T-helper 1 cell (primary cell): ENCODE measurements at places on chromosomes 2 and 18.

DNA sequence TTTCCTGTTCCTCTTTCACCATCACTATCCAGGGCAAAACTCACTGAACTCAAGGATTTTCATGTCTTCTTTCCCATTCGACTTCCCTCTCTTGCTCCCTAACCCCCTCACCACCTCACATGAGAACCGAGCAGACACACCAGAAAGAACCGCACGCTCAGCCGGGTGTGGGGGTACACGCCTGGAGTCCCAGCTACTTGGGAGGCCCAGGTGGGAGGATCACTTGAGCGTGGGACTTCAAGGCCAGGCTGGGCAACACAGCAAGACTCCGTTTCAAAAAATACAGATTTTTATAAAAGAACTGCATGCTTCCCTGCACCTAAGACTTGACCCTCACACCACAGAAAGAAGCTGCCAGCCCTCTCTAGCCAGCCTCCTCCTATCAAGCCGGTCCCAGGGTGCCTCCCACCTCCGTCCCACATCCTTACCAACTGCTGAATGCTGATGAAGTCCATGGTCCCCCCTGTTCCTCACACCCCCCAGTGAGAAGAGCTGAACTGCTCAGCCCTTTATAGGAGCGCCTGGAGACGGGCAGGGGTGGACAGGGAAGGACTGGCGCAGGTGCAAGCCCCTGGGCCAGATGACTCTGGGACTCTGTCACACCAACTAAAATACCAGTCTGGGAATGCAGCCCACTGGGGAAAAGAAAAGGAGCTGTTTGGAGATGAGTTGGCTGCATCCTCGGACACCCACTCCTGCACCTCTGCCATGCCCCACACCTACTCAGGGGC lies at the start of gene ANKRD23:
Gene ANKRD23, minus strand, starts transcription at position 484 of the 731 bp plus-strand sequence. Its CDS starts 29 bp downstream, at position 455.
- no peak for DNase-seq

- DNase-seq = no peak
These were observed 148.1 kb downstream of the CYP26B1 start for GRCh38 chr2:71999580-71999979.

DNA sequence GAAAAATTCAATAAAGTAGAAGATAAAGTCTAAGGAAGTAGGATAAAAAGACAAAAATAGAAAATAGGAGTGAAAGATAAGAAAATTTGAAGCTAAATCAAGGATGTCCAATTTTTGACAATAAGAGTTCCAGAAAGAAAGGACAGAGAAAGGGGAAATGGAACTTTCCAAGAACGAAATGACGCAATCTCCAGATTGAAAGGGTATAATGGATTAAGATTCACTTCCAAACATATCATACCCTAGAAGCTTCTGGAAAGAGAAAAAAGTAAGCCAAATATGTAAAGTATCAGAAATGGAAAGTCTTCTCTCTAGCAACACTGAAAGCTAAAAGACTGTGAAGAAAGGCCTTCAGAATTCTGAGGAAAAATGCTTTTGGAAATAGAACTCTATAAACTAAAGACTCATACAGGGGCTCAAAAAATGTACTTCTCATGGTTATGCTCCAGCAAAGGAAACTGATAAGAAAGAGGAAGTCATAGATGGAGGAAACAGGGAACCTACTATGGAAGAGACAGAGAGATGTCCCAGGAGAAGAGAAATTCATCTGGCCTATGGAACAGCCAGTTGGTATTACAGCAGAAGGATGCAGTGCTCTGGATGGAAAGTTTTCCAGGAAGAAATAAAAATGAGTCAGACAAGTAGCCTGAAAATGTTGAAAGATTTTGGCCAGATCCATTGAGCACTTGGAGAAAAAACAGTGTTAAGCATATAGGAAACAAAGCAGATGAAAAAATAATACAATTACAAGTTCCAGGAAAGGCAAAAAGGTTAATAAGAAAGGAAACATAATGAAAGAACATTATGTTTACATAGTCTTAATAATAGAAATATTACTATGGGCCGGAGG lies 20.1 kb downstream of the CASP8 start:
- DNase-seq = no peak

DNA sequence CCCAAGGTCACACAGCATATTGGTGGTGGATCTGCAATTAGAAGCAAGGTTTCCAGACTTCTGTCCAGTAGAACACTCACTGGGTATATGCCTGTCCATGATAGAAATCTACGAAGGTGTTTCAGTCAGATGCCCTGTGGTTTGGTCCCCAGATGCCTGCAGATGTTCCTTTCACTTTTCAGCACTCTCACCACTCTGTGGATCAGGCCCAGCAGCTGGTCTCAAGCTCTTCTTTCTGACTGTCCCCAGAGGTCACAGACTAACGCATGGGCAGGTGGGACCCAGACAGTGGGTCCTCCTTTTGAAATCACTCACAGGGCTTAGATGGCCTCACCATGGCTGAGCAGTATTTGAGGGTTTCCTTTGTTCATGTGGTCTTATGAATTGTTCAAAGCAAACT lies 376.5 kb downstream of the ALK start:
- no peak for DNase-seq

DNA sequence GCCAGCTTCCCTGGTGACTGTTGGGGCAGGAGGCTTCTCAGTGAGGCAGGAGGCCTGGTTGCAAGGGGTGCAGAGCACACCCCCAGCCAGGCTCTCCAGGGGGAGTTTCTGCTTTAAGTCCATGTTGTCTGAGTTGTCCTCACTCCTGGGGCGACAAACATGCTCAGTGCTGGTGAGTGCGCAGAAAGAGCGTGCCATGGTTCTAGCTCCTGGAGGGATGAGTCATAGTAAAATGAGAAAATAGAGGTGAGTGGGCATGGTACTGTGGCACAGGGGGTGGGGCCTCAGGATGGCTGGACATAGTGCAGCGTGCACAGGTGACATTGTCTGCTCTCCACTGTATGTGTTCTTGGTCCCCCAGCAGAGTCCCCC lies 457.2 kb upstream of the HS6ST1 start:
- no peak for DNase-seq

GRCh38 chr18:7273301-7273921 lies 42.5 kb downstream of the LRRC30 start:
- no peak for DNase-seq

GRCh38 chr2:21627938-21628337 lies 504.2 kb downstream of the TDRD15 start:
- DNase-seq = no peak

DNA sequence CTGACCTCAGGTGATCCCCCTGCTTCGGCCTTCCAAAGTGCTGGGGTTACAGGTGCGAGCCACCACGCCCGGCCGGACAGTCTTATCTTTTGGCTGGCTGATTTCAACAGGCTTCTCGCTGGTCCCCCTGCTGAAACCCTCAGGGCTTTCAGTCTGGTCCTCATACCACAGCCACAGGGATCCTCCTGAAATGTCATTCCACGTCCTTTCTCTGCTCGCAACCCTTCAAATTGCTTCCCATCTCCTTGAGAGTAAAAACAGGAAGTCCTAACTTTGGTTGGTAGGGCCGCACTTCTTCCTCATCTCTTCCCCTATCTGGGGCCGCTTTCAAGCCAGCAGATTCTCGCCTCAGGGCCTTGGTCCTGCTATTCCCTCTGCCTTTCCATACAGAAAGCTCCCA lies 1.4 kb upstream of the CAB39 start:
- no peak for DNase-seq

- no peak for DNase-seq
These were observed 1.4 kb downstream of the RAB1A start for GRCh38 chr2:65128297-65129190.
